Testis (tissue), 5 donors: ENCODE measurements at places on chromosomes 2 and 18. TPM values are rescaled to one million over a fixed set of nuclear protein-coding genes. Genes with fewer than 3 reads are reported as not detected.

Gene NUP35
- 29.9 TPM for total RNA-seq

Gene SYT4
- total RNA-seq, result 0.63 TPM

Gene TOGARAM2
- total RNA-seq, result 3.5 TPM

Gene MLPH
- total RNA-seq, result 7.4 TPM

Gene SERPINB10
- total RNA-seq, result not detected

Gene PID1
- total RNA-seq, result 15.5 TPM

Gene WDR7
- total RNA-seq, result 35.9 TPM

Gene CAB39
- 76.1 TPM for total RNA-seq

Gene TNFAIP6
- total RNA-seq, result 9.4 TPM

Gene SEMA4F
- total RNA-seq, result 13.3 TPM

Gene CCDC102B
- 25.1 TPM for total RNA-seq

Gene MRPL53
- total RNA-seq, result 23.6 TPM

Gene ICOS
- 0.62 TPM for total RNA-seq

Gene DSC3
- total RNA-seq, result 0.19 TPM

Gene COQ10B
- total RNA-seq, result 16.4 TPM

Gene TMEM37
- total RNA-seq, result 14.2 TPM

Gene HOXD1
- 5.5 TPM for total RNA-seq

Gene CCDC141
- 17.8 TPM for total RNA-seq

Gene GATA6
- total RNA-seq, result 50.5 TPM

Gene RESP18
- 0.71 TPM for total RNA-seq

Gene FOXI3
- total RNA-seq, result 2.3 TPM

Gene SP5
- total RNA-seq, result 4.0 TPM
